Left colon (tissue), 2 donors: ENCODE measurements at places on chromosomes 6 and 20. TPM values are rescaled to one million over a fixed set of nuclear protein-coding genes. Genes with fewer than 3 reads are reported as not detected.

Gene CLIC5
- 170 TPM for total RNA-seq

Gene BPIFA3
- total RNA-seq: not detected

Gene MTFR2
- total RNA-seq: 3.1 TPM

Gene C6orf52
- 1.8 TPM for total RNA-seq

Gene NHLRC1
- 2.3 TPM for total RNA-seq

Gene SGK2
- 135 TPM for total RNA-seq

Gene TRIM10
- 6.3 TPM for total RNA-seq

Gene TMEM244
- not detected for total RNA-seq

Gene TFAP2D
- not detected for total RNA-seq

DNA sequence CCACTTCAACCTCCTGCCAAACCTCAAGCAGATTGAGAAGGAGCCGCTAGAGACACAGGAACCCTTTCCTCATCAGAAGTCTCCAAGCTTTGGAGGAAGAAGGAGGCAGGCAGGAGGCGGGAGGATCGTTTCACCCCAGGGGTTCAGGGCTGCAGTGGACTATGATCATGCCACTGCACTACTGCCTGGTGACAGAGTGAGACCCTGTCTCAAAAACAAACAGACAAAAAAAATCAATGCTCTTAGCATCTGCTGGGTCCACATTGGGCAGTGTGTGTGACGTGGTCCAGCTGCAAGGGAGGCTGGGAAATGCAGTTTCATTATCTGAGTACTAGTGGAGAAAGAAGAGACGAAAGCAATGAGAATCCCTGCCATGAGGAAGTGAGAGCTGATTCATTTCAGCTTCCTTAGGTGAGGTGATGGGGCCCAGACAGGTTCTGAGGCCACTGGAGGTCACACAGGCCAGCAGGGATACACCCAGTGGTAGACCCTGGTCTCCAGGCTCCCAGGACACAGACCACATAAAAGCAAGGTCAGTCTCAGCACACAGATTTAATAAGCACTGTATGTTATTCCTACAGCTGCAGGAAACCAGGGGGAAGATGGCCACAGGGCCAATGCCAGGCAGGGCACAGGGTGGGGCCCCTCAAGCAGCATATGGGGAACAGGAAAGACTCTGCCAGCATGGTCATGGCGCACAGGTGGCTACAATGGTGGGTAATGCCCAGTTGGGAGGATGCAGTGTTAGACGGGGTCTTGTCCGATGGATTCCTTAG, 4.3 kb downstream of the GFRA4 start:
- no peak for DNase-seq

DNA sequence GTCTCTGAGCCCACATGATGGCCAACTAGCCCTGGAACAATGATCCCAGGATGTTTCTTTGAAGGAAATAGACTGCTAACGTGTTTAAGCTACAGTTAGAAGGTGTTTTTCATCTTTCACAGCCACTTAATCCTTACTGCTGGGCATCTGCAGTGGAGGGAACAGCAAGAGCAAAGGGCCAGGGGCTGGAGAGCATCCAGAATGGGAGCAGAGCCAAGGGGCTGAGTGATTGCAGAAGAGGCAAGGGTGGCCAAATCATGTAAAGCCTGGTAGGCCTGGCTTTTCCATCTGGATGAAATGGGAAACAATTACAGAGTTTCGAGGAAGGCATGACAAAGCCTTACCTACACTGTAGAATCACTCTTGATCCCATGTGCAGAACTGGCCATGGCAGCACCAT, 18.7 kb upstream of the LAMP5 start:
- DNase-seq: no peak

- peak; percentile 92 for DNase-seq
Measured at GRCh38 chr20:59137532-59137931, 26.1 kb upstream of the ZNF831 start.

DNA sequence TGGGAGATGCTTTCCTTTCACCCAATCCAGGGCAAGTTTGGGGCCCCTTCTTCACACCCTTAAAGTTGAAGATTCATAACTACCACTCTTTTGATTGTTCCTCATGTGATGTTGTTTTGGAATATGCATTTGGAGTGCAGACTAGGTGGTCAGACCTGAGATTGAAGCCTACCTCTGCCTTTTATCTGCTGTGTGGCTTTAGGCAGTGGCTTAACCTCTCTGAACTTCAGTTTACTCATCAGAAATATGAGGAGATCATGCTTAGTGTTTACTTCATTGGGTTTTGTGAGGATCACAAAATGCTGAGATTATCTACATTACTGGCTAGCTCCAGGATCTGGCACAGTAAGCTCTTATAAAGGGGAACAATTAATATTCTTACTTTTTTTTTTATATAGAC, 26.4 kb upstream of the TCP11 start:
- no peak for DNase-seq

- no peak for DNase-seq
Measured at GRCh38 chr6:18692929-18693685, 306.0 kb downstream of the RNF144B start.

DNA sequence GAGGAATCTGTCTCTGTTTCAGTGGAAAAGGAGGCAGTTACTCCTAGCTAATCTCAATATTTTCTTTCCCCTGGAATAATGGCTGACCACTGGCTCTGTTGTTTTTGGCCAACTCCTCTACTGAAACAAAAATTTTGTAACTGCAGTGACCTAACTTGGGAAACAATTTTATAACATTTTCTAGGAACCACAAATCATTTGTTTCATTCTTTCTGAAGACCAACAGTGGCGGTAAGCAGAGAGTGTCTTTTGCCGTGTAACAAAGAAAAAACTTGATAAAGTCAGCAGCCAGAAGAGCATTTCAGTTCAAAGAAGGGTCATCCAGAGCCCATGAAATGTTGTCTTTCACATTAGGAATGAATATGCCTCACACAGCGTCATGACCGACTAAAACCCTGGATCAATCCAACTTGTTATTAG, 11.8 kb upstream of the BFSP1 start:
- no peak for DNase-seq

- no peak for DNase-seq
Measured at GRCh38 chr6:128240024-128240428, 280.4 kb downstream of the PTPRK start.

- no peak for DNase-seq
Measured at GRCh38 chr20:20318365-20319161, 49.3 kb upstream of the INSM1 start.

- no peak for DNase-seq
Measured at GRCh38 chr6:21348504-21349195, 244.9 kb upstream of the SOX4 start.

DNA sequence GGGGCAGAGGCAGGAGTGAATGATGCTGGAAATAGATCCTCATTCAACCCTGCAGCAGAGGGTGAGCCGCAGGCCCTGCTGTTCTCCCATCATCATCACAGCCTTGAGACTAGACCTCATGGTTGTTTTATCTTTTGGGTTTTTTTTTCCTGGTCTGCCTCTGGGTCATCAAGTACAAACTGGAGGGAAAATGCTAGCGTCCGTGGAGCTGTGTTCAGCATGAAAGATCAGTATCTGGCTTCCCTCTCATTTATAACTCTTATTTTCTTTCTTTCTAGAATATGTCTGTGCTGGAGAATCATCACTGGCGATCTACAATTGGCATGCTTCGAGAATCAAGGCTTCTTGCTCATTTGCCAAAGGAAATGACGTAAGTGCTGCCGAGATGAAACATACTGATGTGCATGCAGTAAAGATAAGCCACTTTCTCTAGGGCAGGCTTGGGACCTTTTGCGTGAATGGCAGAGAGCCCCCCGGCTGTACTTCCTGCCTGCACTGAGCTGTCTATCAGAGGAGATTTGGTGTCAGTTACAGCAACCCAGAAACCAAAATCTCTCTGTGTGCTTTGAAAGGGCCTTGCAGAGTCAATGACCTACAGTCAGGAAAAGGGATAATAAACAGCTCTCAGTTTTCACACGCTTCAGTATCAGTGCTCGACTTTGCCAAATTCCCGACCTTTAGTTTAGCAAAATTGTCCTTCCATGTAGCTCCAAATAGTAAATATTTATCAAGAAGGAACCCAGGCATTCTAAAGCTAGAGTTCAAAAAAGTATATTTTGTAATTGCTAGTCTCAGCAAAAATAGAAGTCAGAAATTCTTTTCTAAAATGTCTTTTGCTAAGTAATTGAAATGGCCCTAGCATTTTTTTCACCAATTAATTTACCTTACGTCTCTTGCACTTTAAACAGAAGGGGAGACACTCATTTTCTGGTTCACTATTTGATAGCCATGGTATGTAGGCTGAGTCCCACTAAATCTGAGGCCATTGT, 76.3 kb downstream of the MTFR2 start:
- DNase-seq: peak; percentile 27

- DNase-seq: no peak
Measured at GRCh38 chr6:28657381-28657768, 131.7 kb downstream of the GPX5 start.

- DNase-seq: no peak
Measured at GRCh38 chr6:52632011-52632410, 38.9 kb upstream of the TMEM14A start.

GRCh38 chr6:75642311-75642710, 40.6 kb downstream of the SENP6 start:
- no peak for DNase-seq

GRCh38 chr6:105726902-105727655, 324.2 kb upstream of the PREP start:
- DNase-seq: no peak

DNA sequence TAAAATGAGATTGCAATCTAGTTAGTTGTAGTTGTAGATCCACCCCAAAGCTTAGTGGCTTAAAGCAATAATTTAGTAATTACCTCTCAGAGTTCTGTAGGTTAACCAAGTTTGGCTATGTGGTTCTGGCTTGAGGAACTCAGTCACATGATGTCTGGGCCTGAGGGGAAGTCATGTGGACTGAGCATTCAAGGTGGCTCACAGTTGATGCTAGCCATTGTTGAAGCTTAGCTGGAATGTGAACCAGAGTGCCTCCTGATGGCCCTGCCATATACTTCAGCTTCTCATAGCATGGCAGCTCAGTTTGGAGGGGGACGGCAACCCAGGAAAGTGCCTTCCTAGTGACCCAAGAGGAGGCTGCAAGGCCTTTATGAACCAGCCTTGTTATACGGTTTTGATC, 263.2 kb upstream of the RNF217 start:
- DNase-seq: no peak

- no peak for DNase-seq
Measured at GRCh38 chr20:1663917-1664316, 6.3 kb upstream of the SIRPG start.

GRCh38 chr6:43628393-43629103, 516 bp downstream of the GTPBP2 start:
- peak; percentile 65 for DNase-seq

DNA sequence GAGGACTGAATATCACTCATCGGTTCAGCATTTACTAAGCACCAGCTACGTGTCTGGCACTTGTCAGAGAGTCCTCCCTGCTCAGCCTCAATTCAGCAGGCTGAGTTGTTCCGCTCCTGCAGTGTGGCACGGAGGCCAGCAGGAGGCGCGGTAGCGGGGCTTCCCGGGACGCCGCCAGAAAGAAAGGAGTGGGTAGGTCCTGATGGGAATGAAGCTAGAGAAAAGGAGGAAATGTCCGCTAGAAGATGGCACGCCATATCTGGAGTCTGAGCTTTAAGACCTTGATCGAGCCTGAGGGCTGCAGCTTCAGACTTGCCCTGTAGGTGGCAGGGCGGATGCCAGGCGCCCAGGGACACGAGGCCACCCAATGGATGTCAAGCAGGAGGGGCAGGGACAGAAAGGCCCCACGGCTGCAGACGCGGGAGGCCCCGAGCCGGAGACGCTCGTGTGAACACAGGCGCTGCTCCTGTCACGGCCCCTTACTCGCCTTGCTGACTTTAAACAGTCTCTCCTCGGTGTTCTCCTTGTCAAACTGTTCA, 18.7 kb downstream of the SERPINB6 start:
- peak; percentile 86 for DNase-seq

DNA sequence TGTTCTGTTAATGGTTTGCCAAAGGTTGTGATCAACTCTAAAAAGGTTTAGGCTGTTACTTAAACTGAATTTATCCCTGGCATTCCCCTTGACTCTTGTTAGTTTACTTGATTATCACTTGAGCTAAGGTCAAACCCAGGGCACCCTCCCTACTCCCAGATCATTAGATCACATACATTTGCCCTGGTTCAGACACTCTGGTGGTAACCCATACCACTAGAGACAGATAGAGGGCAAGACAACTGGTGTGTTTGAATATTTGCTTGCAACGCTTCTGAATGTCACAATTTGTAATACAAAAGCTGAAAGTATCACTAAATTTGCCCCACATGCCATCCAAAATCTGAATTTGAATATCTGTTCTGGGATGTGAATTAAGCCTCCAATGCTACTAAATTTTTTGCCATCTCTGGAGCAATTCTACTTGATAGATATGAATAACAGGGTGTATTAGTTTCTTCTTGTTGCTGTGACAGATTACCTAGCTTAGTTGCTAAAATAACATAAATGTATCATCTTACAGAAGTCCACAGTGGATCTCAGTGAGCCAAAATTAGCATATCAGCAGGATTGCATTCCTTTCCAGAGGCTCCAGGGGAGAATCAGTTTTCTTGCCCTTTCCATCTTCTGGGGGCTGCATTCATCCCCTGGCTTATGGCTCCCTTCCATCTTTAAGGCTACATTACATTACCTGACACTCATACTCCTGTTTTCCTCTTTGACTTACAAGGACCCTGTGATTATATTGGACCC, 45.4 kb downstream of the FIG4 start:
- DNase-seq: no peak

GRCh38 chr6:143276436-143276835, 174.1 kb downstream of the ADAT2 start:
- no peak for DNase-seq

GRCh38 chr6:157020881-157021343, 243.7 kb downstream of the ARID1B start:
- DNase-seq: no peak
